ENCODE measurements at places on chromosomes 7 and 10.

GRCh38 chr7:72078301-72078700 is 333.8 kb downstream of the CALN1 start:
- no peak for DNase-seq

DNA sequence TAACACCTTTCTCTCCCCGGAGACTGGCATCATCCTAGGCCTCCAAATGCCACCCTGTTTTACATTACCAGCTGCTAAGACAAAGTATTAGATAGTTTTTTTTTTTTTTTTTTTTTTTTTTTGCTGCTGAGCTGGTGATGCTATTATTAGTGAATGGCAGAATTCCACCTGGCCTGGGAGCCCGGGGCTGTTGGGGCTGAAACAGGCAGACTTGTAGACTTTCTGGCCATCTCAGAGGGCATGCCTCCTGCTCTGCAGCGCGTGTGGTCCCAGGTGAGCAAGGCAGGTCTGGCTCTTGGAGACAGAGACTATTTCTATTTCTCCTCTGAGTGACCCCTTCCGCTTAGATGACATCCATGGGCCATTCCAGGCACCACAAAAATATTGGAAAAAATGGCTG is 104.2 kb downstream of the EMX2 start:
- DNase-seq = no peak

- DNase-seq = no peak
These were observed 201.3 kb downstream of the MAD1L1 start for GRCh38 chr7:2031451-2031845.

GRCh38 chr10:71345694-71346093 is 26.6 kb downstream of the SLC29A3 start:
- no peak for DNase-seq

- DNase-seq = no peak
These were observed 60.4 kb downstream of the HDAC9 start for GRCh38 chr7:18555968-18556367.

DNA sequence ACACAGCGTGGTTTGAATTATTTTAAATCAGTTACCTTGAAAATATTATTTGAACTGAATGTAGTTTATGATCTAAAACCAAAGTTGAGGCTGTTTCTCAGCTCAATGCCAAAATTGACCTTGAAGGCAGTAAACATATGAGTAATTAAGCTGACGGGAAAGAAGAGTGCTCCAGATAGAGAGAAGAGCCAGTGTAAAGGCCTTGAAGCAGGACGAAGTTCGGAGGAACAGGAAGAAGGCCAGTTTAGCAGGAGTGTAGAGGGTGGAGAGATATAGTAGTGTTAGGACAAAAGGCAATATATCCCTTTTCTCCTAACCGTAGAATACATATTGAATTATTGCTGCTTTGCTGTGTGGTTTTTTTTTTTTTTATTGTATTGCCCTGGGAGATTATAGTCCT is 63.2 kb downstream of the CYP51A1 start:
- no peak for DNase-seq

DNA sequence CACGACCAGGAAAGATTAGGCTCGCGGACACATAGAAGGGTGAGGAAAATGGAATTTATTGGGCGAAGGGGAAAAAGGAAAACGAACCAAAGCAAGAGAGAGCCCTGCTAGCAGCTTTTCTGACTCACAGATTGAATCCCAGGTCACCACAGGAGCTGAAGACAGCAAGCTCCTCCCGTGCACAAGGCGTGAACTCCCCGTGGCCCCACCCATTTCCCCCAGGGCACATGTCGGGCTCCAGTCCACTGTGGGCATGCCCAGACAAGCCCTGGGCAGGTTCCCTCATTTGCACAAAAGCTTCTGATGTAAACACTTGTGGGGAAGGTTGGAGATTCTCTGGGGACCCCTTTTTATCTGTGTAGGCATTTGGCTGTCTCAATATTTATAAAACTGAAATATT is 582.4 kb downstream of the SUGCT start:
- peak; percentile 52 for DNase-seq

DNA sequence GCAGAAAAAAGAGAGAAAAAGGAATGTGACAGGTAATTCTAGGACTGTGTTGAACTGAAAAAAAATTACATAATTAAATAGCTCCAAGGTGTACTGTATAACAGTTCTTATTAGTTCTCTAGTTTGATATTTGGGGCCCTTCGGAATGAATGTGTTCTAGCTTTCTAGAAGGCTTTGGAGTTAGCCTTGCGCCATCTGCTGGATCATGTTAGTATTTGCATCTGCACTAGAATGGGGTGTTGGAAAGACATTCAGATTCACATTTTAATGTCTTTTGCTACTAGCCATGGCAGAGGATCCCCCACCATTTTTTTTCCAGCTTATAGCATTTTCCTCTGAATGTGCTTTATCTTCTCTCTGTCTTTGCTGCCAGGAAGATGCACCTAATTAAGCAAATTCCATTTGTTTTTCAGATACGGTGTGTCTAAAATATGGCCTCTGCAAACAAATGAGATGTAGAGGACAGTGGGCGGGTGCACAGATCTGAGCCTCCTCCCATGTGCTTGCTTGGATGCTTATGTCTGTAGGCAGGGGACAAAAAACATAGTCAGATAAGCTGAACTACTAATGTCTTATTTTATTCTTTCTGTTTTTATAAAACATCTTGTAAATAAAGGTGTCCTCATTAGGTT is 238.5 kb downstream of the PHF14 start:
- no peak for DNase-seq

DNA sequence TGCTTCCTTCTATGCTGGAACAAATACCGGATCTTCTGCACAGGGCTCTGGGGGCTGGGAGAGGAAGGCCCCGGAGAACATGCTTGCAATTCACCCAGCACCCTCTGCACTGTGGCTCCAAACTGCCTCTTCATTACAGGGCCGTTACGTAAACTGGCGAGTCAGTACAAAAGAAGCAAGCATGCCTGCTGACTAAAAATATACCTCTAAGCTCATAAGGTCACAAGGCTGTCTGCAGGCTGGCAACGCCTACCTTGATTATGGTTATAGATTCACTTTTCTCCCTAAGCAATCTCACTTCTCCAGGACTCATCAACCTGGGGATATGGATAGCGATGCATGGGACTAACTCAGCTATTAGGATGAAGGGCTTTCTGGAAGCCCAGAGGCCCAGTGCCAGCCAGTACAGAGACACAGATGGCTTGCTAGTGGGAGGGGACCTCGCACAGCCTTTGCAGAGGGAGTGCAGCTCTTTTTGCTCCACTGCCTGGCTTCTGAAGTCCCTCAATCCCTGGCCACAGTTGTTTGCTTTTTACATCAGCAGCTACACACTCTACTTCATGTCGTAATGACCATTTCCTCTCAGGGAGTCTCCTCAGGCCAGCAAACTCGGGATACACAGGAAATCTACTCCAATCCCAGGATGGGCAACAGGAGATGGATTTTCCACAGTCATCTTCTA is 96.1 kb downstream of the SH3PXD2A start:
- no peak for DNase-seq

DNA sequence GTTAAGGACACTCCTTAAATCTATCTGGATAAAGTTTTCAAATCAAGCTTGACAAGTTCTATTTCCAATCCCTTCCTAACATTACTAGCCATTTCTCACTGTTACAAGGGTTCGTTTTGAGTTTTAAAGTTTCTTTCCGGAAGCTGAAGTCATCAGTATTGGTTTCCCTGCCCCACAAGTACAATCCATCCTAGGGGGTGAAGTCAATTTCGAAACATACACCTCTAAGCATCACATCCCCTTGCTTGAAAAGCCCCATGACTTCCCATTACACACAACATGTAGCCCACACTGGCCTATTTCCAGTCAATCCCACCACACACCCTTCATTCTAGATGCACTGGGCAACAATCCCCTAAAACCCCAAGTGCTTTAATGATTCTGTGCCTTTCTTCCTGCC is 13.0 kb downstream of the DPY19L1 start:
- DNase-seq = no peak

- DNase-seq = peak; percentile 34
These were observed 187.6 kb upstream of the SHH start for GRCh38 chr7:155999631-156000489.

GRCh38 chr10:113291413-113291812 is 261.4 kb upstream of the HABP2 start:
- no peak for DNase-seq

DNA sequence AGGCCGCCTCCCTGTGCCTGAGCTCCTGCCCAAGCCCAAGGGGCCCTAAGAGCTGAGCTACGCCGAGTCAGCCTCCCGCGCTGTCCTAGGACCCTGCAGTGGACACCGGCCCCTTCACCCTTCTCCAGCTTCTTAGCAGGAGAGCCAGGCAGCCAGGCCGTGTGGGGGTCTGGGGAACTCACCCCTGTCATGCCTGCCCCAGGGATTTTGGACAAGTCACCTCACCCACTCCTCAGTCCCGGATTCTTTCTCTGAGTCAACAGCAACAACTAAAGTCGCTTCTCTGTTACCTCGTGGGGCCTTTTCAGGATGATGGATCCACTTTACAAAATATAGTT is 79.3 kb downstream of the MKI67 start:
- no peak for DNase-seq

- no peak for DNase-seq
These were observed 6.9 kb downstream of the PFKP start for GRCh38 chr10:3074145-3074665.

DNA sequence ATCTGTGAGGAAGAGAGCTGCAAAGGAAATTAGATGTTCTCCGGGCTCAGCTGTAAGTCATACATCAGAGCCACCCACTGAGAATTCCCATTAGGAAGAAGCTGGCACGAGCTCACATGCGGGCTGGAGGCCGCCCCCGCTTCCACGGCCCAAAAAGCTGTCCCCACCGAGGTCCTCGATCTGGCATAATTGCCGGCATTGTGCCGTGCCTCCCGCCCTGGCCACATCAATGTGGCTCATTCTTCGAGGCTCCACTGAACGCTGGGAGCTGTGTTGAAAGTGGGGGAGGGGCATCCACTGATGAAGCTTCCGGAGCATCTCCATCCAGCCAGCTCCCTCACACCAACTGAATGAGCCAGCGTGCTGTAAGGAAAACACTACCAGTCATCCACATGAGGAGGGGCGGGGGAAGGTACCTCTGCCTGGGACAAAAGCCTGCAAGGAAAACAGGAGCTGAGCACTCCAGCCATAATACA is 173.1 kb downstream of the PTPRN2 start:
- DNase-seq = no peak

DNA sequence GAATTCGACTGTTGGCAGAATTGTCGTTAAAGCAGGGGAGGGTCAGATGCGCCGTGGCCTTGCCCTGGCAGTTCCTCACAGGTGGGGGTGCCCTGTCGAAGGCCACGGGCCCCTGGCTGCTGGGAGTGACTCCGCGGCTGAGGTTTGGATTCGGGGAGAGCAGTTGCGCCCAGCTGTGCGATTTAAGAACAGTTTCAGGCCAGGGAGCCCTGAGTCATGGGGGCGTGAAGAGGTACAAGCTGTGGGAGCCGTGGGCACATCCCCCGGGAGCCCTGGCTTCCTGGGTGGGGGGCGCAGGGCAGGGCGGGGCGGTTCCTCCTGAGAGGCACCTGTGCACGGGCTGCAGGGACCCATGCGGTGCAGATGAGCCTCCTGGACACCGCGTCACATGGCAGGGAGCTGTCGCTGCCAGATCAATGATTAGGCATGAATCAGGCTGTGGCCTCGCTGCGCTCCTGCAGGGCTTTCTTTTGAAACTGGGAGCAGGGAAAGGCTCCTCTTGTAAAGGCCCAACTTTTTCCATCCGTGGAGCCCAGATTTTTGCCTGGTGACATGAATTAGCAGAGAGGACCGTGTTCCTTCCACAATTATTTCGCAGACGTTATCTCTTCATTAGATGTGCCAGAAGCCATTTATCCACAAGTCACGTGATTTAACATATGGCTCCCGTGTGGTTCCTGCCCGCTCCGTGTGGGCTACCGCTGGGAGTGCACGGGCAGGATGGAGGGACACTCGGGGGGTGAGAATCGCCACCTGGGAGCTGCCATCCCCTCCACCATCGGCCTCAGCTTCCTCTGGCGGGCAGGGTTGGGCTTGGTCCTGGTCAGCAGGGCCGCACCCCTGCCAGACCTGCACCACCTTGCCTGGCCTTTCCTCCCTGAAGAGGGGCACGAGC is 918 bp downstream of the PWWP2B start:
- DNase-seq = no peak

- no peak for DNase-seq
These were observed 124.6 kb upstream of the NRBF2 start for GRCh38 chr10:63008491-63008890.

All from breast epithelium (tissue), 4 donors.